Stimulated activated CD8-positive, alpha-beta memory T cell treated with anti-CD3 and anti-CD28 coated beads, Interleukin-15, amount 100 ng/mL, for 4 hours (primary cell): ENCODE measurements at places on chromosomes 1 and 21.

DNA sequence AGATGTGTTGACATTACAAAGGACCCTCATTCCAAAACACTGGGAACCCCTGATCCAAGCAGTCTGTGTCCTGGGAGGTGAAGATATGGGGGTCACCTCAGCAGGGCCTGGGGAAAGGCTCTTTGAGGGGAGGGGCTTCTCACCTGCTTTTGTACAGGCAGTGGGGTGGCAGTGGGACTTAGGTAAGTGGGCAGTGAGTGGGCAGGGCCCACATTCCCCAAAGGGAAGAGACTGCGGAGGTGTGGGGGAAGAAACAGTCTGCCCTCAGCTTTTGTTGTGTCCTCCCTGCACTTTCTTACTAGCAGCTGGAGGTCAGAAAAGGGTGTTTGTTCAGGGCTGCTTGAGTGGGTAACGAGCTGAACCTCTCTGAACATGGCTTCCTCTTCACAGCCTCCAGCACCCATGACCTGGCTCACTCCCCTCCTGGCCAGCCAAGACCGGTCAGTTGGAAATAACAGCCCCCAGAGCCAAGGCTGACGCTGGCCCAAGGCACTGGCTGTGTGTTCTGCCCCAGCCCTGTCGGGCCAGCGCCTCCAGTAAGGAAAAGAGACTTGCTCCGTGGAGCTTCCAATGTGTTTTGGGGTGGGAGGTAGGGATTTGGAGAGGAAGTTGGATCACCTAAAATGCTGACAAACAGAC is 173.5 kb downstream of the PSMG1 start:
- no peak for DNase-seq

DNA sequence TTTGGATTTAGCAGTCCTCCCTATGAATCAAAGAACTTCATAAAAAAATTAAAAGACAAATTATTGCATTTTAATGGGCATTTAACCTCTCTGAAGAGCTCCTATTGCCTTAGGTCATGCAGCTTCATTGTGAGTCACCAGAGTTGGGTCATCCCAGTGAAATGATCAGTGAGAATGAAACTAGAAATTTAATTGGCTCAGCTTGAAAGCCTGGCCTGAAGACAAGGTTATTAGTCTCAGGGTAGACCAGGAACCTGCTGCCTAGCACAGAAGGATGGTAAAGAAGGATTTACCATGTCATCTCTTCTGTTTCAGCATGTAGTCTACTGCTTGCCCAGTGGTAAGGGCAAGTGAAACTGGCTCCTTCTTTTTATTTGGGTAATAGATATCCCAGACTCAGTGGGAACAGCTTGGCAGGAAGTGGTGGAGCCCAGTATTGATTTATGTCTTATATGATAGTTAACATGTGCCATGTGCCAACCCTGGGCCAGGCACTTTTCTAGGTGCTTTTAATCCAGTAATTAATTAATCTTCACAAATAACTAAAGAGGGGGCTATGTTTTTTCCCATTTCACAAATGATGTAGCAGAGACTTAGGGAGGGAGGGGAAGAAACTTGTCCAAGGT is 23.6 kb downstream of the LAMC2 start:
- DNase-seq, result no peak

GRCh38 chr1:92096317-92096716 is 16.2 kb downstream of the BTBD8 start:
- no peak for DNase-seq

- DNase-seq, result no peak
These were observed 91.8 kb downstream of the FOXD2 start for GRCh38 chr1:47529520-47530098.
